Adrenal gland (tissue), 19 donors: ENCODE measurements at places on chromosomes 5 and 9.

- DNase-seq = no peak
These were observed 352.0 kb downstream of the KCTD16 start for GRCh38 chr5:144522698-144523097.

- no peak for DNase-seq
These were observed 105.7 kb upstream of the NUDT12 start for GRCh38 chr5:103668281-103668680.

DNA sequence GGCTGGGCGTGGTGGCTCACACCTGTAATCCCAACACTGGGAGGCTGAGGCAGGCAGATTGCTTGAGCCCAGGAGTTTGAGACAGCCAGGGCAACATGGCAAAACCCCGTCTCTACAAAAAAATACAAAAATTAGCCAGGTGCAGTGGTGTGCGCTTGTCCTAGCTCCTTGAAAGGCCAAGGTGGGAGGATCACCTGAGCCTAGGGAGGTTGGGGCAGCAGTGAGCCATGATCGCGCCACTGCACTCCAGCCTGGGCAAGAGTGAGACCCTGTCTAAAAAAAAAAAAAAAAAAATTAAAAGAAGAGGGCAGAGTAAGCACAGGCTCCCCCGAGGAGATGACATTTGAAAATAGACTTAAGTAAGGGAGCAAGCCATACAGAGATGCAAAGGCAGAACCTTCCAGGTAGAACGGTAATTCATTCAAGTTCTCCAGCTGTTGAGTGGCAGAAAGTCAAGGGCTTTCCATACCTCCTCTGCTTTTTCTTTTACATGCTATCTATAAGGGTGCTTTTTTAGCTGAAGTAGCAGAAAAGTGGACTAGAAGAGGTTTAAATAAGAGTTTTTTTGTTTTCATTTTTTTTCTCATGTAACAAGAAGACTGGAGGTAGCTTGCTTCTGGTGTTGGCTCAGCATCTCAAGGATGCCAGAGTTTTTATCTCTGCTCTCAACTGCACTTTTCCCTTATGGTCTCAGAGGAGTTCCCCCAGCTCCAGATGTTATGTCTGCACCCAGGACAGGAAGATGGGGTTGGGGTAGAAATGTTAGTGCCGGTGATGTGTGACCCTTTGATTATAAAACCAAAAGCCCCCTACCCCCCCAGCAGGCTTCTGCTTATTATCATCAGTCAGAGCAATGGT lies 40.8 kb downstream of the ERGIC1 start:
- DNase-seq = no peak

- DNase-seq = no peak
These were observed 317.0 kb downstream of the ICE1 start for GRCh38 chr5:5739490-5739945.

GRCh38 chr5:147626464-147626863 lies 116.6 kb upstream of the DPYSL3 start:
- no peak for DNase-seq

GRCh38 chr5:172162323-172162986 lies 25.6 kb downstream of the STK10 start:
- DNase-seq = no peak

- DNase-seq = no peak
These were observed 123.0 kb downstream of the MAN2A1 start for GRCh38 chr5:109812698-109813097.

DNA sequence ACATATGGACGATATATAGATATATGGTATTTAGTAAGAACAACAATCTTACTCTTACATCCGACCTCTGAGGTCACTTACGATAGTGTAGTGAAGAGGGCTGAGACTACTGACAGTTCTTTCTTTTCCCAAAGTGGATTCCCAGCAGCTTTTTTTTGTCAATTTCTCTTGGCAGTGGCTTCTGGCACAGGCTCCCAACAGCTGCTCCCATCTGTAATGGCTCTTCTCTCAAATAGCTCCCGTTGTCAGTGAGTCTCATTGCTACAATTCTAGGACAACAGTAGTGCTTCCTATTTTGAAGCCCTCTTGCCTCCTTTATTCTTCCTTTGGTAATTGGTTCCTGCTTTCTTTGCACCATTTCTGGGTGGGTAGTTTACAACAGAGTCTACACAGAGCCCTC lies 68.4 kb downstream of the SLC25A46 start:
- peak; percentile 56 for DNase-seq
